ENCODE measurements at places on chromosomes 6 and 20.

GRCh38 chr6:41200901-41201763 lies at the start of gene TREML2:
Gene TREML2 (minus strand): TSS chr6:41201149. CDS start chr6:41201008, 141 bp downstream.
- no peak for DNase-seq

GRCh38 chr20:32205843-32206759 lies 1.4 kb downstream of the PLAGL2 start:
- DNase-seq: no peak

GRCh38 chr20:5168651-5169396 lies 42.0 kb downstream of the CDS2 start:
- no peak for DNase-seq

DNA sequence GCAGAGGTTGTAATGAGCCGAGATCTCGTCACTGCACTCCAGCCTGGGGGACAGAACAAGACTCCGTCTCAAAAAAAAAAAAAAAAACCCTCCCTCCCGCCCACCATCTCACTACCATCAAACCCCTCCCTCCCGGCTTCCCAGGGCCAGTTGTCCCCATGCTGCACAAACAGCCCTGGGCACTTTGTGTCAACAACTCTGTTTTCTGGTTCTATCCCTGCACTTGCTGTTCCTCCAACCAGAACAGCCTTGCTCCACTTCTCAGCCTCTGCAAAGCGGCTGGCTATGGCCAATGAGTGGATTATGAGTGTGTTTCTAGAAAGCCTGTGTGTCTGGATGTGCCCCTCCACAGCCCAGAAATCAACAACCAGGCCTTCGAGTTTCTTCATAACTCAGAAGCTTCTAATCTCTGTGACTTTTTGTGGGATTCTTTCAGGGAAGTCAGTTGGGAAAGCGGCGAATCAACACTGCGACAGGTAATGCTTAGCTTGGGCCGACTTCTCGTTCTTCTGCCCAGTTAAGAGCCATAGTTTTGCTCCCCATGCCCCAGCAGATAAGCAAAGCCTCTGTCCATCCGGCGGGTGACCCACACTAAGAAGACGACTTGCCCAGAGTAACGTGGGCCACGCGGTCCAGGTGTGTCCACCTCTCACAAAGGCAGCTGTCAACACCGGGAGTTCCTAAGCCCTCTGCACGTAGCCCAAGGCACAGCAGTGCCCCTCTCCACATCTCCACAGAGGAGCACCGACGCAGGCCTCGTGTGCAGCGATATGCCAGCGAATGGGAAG lies 5.5 kb downstream of the ZBTB46 start:
- DNase-seq: no peak

GRCh38 chr20:11917663-11918062 lies at the start of gene BTBD3:
Gene BTBD3 (plus strand): TSS chr20:11917893. CDS start chr20:11918276, 383 bp downstream.
- DNase-seq: no peak
